ENCODE measurements at places on chromosomes 3 and 15.

DNA sequence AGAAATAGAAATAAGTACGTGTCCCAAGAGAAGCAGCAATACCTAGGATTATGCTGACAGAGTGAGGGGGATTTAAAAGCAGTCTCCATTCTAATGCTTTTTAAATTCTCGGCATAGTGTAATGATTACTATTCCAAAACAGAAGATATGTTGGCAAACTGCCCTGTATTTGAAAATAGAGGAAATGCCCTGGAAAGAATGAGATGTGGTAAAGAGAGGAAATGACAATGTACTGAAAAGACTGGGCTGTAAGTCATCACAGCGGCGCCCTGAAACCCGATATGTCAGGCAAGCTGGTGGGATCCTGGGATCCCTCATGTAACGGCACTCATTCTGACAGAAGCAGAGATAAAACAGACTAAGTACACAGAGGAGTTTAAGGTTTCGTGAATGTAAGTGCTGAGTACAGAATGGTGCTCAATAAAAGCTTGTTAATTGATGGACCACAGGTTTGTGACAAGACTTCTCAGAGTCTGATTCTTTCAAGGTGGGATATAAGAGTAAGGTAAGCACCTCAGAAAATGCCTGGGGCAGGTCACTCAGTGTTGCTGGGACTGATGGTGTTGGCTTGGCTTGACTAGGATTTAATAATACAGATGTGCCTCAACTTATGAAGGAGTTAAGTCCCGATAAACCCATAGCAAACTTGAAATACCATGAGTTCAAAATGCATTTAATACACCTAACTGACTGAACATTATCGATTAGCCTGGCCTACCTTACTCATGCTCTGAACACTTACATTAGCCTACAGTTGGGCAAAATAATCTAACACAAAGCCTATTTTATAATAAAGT lies 91.4 kb downstream of the NFKBIZ start:
- DNase-seq: peak; percentile 89

DNA sequence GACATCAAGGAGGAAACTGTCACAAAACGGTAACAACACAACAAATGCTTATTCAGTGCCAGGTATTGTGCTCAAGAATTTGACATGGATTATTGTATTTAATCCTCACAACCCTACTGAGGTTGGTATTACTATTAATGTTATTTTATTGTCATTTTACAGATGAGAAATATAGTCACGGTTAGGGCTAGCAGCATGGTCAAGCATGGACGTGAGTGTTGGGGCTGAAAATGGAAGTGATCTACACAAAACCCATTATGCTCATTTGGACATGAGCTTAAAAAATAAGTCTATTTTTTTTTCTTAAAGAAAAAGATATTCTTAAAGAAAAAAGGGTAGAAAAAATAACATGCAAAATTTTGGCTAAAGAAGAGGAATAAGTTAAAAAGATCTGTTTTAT lies 141.3 kb upstream of the SOX2 start:
- no peak for DNase-seq

DNA sequence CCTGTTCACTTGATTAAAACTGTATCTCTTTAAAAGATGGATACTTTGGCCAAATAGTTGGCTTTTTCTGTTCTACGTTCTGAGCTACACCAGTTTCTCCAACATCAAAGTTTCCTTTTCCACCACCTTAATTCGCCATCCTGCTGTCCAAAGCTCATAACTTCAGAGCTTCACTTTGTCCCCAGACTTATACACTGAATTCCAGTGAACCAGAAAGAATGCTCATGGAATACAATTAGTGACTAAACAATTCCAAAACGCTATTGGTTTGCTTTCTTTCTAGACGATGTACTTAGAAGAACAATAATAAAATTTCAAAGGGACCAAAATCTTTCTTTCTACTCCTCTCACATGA lies 23.2 kb downstream of the GPR15 start:
- DNase-seq: no peak

DNA sequence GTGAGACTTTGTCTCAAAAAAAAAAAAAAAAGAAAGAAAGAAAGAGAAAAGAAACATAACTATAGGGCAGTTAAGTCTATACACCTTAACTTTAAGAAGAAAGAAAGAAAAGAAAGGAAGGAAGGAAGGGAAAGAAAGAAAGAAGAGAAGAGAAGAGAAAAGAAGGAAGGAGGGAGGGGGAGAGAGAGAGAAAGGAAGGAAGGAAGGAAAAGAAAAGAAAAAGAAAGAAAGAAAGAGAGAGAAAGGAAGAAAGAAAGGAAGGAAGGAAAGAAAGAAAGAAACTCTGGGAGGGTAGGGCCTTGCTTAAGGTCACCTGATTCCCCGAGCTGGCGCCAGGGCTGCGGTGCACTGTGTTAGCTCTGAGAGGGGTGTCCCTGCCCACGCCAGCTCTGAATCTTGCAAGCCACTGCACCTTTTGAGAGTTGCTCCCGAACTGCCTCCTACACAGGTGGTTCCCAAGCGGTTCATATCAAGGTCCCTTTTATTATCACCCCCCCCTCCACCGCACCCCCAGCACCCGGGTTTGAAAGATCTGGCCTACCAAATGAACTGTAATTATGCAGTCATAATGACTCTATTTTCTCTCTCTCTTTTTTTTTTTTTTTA lies 39.2 kb upstream of the VPS8 start:
- no peak for DNase-seq

DNA sequence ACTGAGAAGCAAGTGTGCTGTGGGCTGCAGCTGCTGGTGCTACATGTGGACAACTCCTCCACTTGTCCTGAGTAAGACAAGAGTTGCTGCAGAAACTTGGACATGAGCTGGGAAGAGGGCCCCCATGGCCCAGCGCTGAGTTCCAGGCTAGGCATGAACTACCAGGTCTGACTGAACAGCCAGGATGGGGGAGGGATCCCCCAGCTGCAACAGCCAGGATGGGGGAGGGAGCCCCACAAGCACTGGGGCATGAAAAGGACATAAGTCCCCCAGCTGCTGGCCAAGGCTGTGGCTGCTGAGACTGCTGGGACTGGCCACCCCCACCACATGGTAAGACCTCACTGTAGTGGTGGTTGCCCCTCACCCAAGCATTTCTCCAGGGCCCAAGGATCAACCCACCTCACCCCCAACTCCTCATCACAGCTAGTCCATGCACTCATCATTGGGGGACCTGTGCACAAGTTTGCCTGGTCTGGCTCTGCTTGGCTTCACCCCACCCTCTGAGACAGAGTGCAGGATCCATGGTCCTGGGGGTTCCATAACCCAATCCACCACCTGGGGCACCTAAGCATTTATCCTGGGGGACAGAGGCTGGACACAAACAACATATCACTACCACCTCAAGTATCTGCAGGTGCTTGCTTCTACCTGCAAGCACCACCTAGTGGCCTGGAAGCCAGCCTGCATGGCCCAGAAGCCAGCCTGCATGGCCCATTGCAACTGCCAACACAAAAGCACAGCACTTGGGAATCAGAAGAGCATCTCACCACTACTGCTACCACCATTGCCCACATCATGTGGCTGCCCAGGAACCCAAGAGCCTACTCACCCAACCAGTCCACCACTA lies 84.5 kb upstream of the STT3B start:
- no peak for DNase-seq

GRCh38 chr3:62013951-62014350 lies 359.4 kb downstream of the FEZF2 start:
- no peak for DNase-seq

- peak; percentile 57 for DNase-seq
These were observed 41.6 kb downstream of the NR2C2 start for GRCh38 chr3:14988988-14989394.

DNA sequence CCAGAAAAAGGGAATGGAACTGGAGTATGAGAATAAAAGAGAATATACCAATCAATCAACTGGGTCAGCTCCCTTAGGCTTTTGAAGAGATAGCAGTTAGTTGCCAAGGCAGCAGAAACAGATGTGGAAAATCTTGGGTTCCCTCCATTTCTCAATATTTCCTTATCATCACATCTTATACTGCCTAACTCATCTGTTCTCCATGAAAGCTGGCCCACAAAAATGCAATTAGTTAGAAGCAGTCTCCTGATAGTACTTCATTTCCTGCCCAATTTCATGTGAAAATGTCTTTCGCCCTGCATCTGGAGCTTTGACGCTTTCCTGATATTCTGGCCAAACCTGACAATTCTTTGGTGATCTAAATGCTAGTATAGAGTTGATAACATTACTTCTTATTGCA lies 30.1 kb upstream of the SPTSSB start:
- DNase-seq: no peak

DNA sequence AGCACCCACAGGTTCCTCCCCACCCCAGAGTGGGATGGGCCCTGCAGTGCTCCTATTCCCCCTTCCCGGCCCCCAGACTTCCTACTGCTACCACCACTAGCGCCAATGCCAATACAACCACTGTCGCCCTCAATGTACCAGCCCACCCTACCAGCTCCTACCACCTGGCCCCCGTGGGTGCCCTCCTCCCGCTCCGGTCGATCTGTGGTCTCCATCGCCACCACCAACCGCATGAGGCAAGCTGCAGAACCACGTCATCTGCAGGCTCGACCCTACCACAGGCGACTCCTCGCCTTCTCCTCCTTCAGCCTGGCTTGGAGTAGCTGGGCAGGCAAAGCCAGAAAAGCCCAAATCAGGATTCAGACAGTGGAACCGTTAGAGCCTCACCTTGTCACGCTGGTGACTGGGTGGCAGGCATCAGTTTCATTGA lies 179.3 kb downstream of the POTEB3 start:
- DNase-seq: no peak

Data from common myeloid progenitor, CD34-positive (primary cell).